ENCODE measurements at places on chromosomes 7 and 10.

DNA sequence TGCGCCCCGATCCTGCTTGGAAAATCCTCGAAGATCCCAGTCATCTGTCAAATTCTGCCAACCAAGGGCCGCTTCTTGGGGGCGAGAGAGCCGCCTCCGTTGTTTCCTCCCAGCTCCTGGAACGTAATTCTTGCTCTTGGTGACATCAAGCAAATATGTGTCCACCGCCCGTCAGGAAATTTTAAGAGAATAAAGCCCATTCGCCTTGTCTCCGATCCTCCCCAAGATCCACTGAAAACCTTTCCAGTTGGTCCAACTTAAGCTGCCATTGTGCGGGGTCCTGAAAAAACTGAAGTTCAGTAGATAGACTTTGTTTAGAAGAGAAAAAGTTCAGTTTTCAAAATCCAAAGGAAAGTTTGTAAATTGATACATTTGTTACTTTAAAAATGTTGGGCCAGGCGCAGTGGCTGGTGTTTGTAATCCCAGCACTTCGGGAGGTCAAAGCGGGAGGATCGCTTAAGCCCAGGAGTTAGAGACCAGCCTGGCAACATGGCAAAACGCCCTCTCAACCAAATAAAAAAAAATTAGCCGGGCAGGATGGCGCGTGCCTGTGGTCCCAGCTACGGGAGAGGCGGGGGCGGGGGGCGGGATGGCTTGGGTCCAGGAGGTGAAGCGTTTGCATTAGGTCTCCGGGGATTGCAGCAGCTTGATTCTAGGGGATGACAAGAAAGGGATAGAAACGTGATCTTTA lies 1.0 kb upstream of the ZNF800 start:
- DNase-seq, result no peak

DNA sequence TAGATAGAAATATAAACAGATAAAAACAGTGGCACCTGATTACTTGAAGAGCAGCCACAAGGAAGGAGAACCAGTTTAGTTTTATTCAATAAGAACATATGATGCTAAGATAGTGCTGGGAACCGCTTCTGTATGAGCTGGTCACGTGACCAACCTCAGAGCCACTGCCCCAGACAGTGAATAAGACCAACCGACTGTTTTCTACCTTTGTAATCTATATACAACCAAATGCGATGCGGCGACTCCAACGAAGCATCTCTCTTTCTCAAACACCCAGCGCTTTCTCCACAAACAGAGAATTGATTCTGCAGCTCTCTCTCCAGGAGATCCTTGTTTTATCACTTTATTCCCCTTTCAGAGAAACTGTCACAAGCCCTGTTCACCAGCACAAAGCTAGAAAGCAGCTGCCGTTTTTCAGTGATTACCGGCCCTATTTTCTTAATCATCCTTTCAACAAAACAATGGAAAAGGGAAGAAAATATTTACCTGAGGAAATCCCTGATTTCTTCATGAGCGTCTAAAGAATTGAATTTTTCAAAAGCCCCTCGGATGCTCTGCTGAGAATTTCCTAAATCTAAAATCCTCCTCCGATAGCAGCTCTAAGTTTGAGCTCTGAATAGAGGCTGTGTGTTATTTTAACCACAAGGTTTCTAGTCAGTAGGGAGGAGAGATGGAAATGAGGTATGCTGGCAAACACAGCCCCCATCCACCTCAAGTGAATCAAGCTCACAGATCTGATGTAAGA lies 55.7 kb upstream of the JCAD start:
- no peak for DNase-seq

DNA sequence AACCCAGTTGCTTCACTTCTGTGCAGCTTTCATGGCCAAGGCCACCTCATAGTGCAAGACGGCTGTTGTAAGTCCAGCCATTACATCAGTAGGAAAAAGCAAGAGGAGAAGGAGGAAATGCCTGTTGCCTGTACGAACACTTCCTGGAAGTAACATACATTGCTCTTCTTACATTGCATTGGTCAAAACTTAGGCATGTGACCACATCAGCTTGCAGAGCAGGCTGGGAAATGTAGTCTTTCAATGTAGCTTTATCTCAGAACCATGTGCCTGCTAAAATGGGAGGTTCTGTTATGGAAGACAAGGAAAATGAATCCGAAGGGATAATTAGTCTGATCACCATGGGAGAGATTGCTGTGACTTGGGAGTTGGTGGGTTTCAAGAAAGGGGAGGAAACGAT lies 4.3 kb downstream of the SLC29A3 start:
- DNase-seq, result no peak

DNA sequence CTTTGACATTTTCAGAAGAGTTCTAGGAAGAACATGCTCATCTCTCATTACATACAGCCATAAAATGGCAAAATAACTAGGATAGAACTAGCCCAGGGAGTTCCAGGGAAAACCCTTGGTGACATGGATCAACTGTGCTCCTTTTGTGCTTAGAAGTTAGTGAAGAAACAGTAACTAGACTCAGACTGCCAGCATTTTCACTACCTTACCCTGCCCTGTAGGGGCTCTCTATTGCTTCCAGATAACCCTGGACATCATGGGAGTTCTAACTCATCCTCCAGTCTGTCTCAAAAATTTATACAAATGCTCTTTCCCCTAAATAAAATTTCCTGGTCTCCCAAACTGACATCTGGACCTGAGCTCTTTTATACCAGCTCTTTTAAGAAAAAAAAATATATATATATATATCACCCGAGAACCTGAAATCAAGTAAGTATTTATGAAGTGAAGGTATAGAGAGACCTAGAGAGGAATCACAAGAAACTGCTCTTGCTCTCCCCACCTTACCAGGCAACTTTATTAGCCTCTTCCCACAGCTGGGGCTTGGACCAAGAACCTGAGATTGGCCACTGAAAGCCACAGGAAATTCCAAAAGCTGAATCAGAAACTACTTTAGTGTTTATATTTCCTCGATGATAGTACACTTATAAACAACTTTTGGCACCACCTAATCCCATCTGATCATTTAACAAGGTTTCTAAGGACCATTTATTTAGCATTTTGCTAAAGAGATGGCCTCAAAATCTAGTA lies 101.4 kb downstream of the RELN start:
- DNase-seq, result no peak

GRCh38 chr7:95687759-95688343 lies 84.5 kb upstream of the DYNC1I1 start:
- no peak for DNase-seq

DNA sequence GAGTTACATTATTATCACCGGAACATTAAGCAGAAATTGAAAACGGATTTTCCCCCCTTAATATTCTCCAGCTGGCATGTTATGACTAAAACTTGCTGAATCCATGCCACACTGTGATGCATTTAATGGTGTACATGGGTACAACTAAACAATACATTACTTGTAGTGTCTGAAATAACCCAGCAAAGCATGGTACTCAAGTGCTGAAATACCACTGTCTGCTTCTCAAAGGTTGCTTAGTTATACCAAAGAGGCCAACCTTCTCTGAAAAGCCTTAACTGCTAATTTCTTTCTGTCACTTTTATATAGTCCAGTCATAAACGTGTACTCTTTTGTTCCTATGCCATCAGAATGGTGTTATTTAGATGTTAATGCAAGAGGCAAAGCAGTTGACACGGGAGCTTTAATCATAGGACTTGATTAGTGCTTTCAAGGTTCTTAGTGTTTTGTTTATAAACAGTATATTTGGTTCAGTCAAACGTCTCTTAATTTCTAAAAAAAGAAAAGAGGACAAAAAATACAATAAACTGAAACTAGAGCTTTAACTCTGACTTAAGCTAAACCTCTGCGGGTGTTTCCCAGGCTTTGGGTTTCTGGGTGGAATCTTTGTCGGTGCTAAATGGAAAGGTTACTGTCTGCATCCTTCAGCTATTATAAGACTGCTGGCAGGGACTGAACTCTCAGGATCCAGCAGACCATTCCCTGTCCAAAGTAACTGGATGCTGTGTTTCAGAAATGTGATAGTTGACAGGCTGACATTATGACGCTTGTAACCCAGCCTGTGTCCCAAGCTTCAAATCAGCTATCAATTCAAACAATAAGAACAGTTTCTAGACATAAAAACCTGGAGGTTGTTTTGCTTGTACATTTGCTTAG lies 202.6 kb downstream of the PPP1R3A start:
- DNase-seq, result no peak

GRCh38 chr10:54372179-54372578 lies 428.9 kb downstream of the PCDH15 start:
- DNase-seq, result no peak

- DNase-seq, result no peak
Observed at GRCh38 chr7:140262242-140262903, 85.6 kb upstream of the KDM7A start.

- DNase-seq, result no peak
Observed at GRCh38 chr7:31058122-31058521, 6.0 kb downstream of the ADCYAP1R1 start.

Data from stimulated activated CD4-positive, alpha-beta T cell treated with anti-CD3 and anti-CD28 coated beads, Interleukin-1b, Interleukin-23, amount 100 ng/mL, for 24 hours (primary cell).